ENCODE measurements at places on chromosomes 12 and 14. TPM values are rescaled to one million over a fixed set of nuclear protein-coding genes. Genes with fewer than 3 reads are reported as not detected.

DNA sequence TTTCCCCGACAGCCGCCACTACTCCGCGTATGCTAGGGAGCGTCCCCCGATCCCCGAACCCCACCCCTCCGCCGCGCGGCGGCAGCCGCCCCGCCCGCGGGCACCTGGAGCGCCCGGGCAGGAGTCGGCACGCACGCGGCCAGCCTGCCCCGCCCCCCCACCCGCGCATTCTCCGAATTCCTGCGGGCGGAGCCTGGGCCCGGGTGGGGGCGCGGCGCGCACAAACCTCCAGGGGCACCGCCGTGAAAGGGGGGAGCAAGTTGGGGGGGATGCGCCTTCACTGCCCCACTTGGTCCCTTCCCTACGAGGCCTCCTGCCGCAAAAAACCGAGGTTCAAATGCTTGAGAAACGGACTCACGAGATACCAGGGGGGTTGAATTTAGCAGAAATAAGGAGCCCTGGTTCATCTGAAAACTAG lies 1.7 kb downstream of the AJUBA start:
- DNase-seq: no peak

The FOXN4 gene
- not detected for total RNA-seq

DNA sequence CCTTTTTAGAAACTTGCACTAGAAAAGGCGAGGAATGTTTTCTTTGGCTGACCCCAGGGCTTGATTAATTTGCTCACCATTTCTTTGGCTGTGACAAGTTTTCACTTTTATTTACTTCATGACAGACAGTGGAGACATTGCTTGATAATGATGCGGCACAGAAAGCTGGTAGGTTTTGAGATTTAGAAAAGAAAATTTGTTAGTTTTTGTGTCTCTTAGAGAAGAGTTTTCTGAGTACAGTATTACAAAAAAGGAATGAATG lies 18.4 kb downstream of the SRGAP1 start:
- no peak for DNase-seq

GRCh38 chr12:23066095-23066494 lies 441.1 kb downstream of the ETNK1 start:
- no peak for DNase-seq

- no peak for DNase-seq
Observed at GRCh38 chr14:69643430-69644200, 32.2 kb downstream of the SUSD6 start.

The ACACB gene
- 34.5 TPM for total RNA-seq

The RAD51B gene
- total RNA-seq: 92.9 TPM

The TMEM117 gene
- 31.1 TPM for total RNA-seq

DNA sequence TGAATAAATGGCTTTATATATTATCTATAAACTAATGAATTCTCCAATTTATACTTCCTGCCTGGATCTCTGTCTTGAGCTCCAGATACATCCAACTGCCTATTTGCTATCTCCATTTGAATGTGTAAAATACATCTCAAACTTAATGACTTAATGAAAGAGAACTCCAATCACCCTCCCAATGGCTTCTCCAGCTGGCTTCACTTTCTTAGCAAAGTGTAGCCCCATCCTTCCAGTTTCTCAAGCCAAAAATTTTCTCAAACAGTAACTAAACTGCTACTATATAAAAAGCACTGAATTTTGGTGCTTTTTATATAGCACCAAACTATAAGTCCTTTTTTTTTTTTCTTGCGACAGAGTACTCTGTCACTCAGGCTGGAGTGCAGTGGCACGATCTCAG lies 2.6 kb downstream of the CRY1 start:
- no peak for DNase-seq

The TDP1 gene
- 20.5 TPM for total RNA-seq

The CACNA1C gene
- total RNA-seq: 25.7 TPM

The APOF gene
- total RNA-seq: not detected

The NPAS3 gene
- total RNA-seq: 7.1 TPM

GRCh38 chr14:35197015-35197414 lies 74.7 kb downstream of the PRORP start:
- no peak for DNase-seq

GRCh38 chr12:109134186-109134917 lies 18.0 kb downstream of the ACACB start:
- no peak for DNase-seq

- DNase-seq: no peak
Observed at GRCh38 chr12:21296751-21297406, 37.8 kb downstream of the SLCO1A2 start.

- DNase-seq: no peak
Observed at GRCh38 chr14:76996563-76997146, 31.9 kb downstream of the IRF2BPL start.

DNA sequence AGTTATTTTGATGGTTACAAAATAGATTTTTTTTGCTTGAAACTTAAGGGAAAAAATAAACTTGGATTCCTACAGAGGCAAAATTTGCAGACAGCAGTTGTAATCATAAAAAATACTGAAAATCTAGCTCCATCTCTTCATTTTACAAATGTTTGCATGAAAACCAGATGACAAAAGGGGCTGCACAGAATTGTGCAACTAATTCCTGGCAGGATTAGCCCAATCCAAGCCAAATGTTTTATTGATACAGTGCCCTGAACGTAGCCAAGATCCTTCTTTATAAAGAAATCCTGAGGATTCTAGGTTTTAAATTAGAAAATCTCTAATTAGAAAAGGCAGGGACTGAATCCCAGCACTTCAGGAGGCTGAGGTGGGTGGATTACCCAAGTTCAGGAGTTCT lies 356.4 kb upstream of the SEL1L start:
- DNase-seq: no peak

The RASSF8 gene
- total RNA-seq: 63.1 TPM

Measured in urinary bladder (tissue), 4 donors.